ENCODE measurements at places on chromosomes 16 and 17.
A peak's percentile ranks its signal among the peaks of the same experiment; 100 is the strongest.

DNA sequence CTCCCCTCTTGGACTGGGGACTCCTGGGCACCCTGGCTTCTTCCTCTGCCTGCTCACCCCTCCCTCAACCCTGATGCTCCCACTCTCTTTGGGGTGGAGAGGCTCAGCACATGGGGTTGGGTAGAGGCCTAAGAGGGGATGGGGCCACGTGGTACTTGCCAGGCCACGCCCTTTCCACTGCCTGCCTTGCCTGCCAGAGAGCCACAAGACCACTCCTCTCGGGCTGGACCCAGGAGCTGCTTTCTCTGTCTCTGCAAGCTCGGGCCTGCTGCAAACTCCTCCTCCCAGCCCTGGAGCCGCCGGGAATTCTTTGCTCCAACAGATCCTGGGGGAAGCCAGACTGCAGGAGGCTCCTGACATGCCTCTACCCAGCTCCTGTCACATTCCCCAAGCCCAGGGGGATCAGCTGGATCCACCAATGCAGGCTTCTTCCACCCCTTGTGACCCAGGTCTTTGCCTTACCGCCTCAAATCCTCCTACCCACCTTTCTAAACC is 11.8 kb downstream of the DLX4 start:
- no peak overlapping the region for H3K4me3 ChIP-seq
- no peak for DNase-seq
- peaks cover 13% of the 10 kb centered on the region for H3K4me1 ChIP-seq
- no peaks in the 10 kb centered on the region for H3K36me3 ChIP-seq
- no peaks in the 10 kb centered on the region for H3K27me3 ChIP-seq

- no peak for DNase-seq
- no peaks in the 10 kb centered on the region for H3K36me3 ChIP-seq
- no peaks in the 10 kb centered on the region for H3K27me3 ChIP-seq
- no peak overlapping the region for H3K4me3 ChIP-seq
- peaks cover 5% of the 10 kb centered on the region for H3K4me1 ChIP-seq
- H3K27ac ChIP-seq, result no peak overlapping the region
Observed at GRCh38 chr16:3063625-3064386, 1.6 kb upstream of the IL32 start.

DNA sequence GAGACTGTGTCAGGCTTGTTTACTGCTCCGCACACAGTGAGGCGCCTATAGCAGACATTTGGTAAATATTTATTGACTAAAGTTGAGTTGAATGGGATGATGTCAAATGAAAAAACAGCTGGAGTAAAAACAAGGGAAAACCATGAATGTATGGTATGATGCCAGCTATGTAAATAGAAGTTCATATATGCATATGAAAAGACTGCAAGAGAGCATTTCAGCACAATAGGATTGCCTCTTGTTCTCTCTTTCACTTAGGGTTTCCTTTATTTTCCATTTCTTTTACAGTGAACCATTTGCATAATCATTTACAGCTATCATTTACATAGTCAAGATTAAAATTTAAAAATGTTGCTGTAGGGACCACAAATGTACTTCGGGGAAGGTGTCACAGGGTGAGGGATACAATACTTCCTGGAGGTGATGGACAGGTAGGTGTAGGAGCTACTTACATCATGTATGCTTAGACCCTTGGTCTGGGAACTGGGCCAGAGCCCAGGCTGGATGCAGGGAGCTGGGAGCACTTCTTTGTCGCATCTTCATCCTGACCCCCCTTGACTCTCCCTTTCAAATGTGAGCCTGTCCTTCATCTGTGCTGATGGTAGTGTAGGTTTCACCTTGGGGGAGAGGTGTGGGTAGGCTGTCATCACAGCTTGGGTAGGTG is 113.3 kb downstream of the UTP18 start:
- peaks cover 1% of the 10 kb centered on the region for H3K4me1 ChIP-seq
- no peak overlapping the region for H3K4me3 ChIP-seq
- DNase-seq, result no peak
- no peaks in the 10 kb centered on the region for H3K36me3 ChIP-seq
- H3K27ac ChIP-seq, result no peak overlapping the region

DNA sequence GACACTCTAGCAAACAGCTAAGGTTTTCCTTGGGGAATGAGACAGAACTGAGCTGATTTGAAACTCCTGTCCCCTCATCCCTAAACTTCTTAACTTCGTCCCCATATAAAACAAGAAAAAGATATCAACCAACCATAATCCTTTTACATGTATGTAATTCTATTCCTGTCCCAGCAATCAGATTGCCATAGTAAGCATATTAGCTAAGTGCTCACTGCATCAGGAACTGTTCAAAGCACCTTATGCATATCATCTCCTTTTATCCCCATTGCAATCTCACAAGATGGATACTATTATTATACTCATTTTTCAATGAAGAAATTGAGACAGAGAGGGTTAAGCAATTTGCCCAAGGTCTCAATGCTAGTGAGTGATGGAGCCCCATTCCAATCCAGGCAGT is 6.8 kb downstream of the KIF18B start:
- no peak overlapping the region for H3K27ac ChIP-seq
- peaks cover 3% of the 10 kb centered on the region for H3K4me1 ChIP-seq
- peaks cover 88% of the 10 kb centered on the region for H3K36me3 ChIP-seq

- H3K4me3 ChIP-seq, result no peak overlapping the region
- H3K27ac ChIP-seq, result no peak overlapping the region
- no peaks in the 10 kb centered on the region for H3K36me3 ChIP-seq
Observed at GRCh38 chr17:83160443-83161297, 81.3 kb downstream of the METRNL start.

- peaks cover 9% of the 10 kb centered on the region for H3K4me1 ChIP-seq
- DNase-seq, result no peak
- H3K27me3 ChIP-seq, result no peaks in the 10 kb centered on the region
- peaks cover 7% of the 10 kb centered on the region for H3K36me3 ChIP-seq
- no peak overlapping the region for H3K4me3 ChIP-seq
Observed at GRCh38 chr16:11560701-11561453, 25.8 kb downstream of the LITAF start.

GRCh38 chr16:12801511-12802042 is 2.1 kb downstream of the CPPED1 start:
- no peaks in the 10 kb centered on the region for H3K4me1 ChIP-seq
- no peaks in the 10 kb centered on the region for H3K27me3 ChIP-seq
- H3K4me3 ChIP-seq, result no peak overlapping the region
- DNase-seq, result no peak
- no peaks in the 10 kb centered on the region for H3K36me3 ChIP-seq
- no peak overlapping the region for H3K27ac ChIP-seq

DNA sequence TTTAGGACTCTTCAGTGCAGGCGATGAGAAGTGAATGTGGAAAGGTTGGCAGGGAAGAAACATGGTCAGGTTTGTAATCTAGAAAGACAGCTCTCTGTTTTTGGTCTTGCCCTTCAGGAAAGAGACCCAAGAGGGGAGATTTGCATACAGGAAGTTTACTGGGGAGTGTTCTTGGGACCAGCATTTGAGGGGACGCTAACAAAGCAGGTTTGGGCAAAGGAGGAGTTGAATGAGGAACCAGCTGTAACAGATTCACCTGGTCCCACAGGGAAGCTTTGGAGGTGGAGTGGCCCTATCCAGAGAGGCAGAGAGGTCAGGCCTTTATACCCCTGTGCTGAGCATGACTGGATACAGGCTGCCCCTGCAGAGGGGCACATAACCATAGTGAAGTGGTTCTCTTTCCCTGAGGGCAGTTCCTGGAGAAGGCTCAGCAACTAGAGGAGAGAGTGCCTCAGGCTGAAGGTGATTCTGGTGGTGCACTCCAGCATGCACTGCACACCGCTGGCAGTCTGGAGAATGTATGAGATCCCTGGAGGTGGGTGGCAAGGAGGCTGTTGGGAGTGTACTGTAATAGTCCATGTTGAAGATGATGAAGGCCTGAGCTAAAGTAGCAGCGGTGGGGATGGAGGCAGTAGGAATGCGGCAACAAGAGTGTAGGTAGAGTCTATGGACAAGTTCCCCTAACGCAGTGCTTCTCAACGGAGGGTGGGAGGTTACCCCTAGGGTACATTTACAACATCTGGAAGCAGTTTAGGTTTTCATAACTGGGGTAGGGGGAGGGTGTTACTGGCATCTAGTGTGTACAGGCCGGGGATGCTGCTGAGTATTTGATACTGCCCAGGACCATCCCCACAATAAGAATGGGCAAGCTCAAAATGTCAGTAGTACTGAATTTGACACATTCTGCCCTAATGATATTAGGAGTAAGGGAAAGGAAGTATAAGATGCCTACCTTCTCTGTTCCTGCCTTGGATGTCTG is 37.2 kb downstream of the MAP2K6 start:
- DNase-seq, result no peak
- H3K27me3 ChIP-seq, result no peaks in the 10 kb centered on the region
- H3K36me3 ChIP-seq, result no peaks in the 10 kb centered on the region
- no peak overlapping the region for H3K27ac ChIP-seq
- peaks cover 13% of the 10 kb centered on the region for H3K4me1 ChIP-seq

DNA sequence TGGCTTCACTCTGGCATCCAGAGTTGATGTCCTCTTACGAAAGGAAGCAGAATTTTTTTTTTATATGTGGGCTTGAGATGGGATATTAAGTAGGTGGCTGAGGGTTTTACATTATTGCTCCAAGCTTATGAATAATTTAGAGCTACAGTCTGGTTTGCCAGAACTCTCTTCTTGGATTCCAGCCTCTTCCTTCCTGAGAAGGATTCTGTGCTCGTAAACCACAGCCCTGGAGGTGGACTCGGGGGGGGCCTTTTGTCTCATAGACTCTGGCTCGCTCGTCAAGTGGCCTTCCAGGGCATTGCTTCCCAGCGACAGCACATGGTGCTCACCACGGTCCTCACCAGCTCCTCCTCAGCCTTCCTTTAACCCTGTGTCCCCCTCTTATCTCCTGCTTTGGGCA is 43.2 kb downstream of the TMEM11 start:
- DNase-seq, result no peak
- no peak overlapping the region for H3K4me3 ChIP-seq
- H3K4me1 ChIP-seq, result no peaks in the 10 kb centered on the region
- H3K27me3 ChIP-seq, result no peaks in the 10 kb centered on the region
- no peak overlapping the region for H3K27ac ChIP-seq

DNA sequence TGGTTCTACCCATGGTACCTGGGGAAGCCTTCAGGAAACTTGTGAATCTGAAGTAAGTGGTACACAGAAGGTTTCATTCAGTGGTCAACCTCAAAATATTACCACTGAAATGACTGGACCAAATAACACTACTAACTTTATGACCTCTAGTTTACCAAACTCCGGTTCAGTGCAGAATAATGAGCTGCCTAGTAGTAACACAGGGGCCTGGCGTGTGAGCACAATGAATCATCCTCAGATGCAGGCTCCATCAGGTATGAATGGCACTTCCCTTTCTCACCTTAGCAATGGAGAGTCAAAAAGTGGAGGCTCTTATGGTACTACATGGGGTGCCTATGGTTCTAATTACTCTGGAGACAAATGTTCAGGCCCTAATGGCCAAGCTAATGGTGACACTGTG is 55.9 kb upstream of the SLC5A11 start:
- peaks cover 35% of the 10 kb centered on the region for H3K36me3 ChIP-seq
- no peak for DNase-seq
- H3K4me1 ChIP-seq, result no peaks in the 10 kb centered on the region
- H3K27ac ChIP-seq, result no peak overlapping the region
- no peaks in the 10 kb centered on the region for H3K27me3 ChIP-seq

DNA sequence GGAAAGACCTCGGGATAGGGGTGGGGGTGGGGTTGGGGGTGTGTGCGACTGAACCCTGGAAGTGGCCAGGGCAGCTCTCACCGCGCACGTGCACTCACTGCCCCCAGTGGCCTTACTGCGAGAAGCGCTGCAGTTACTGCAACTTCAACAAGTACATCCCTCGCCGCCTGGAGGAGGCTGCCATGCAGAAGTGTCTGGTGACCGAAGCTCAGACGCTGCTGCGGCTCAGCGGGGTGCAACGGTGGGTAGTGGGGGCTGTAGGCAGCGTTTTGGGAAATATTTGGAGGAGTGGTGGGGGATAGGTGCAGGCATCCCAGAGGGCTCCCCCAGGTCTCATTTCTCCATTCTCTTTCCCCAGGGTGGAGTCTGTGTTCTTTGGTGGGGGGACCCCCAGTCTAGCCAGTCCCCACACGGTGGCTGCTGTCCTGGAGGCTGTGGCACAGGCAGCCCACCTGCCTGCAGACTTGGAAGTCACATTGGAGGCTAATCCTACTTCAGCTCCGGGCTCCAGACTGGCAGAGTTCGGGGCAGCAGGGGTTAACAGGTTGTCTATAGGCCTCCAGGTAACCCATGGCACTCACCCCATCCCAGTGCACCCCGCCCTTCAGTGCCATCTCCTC is 972 bp downstream of the RSAD1 start:
- H3K36me3 ChIP-seq, result peaks cover 14% of the 10 kb centered on the region
- peak overlapping the region; percentile 85 for H3K4me3 ChIP-seq
- H3K27ac ChIP-seq, result no peak overlapping the region
- H3K27me3 ChIP-seq, result peaks cover 6% of the 10 kb centered on the region
- H3K4me1 ChIP-seq, result peaks cover 7% of the 10 kb centered on the region
- DNase-seq, result peak; percentile 46

- no peaks in the 10 kb centered on the region for H3K36me3 ChIP-seq
- H3K27ac ChIP-seq, result no peak overlapping the region
- H3K27me3 ChIP-seq, result no peaks in the 10 kb centered on the region
- peaks cover 3% of the 10 kb centered on the region for H3K4me1 ChIP-seq
- no peak overlapping the region for H3K4me3 ChIP-seq
Observed at GRCh38 chr17:55845385-55845784, 94.5 kb downstream of the PCTP start.

GRCh38 chr16:67384778-67385510 is 8.4 kb downstream of the TPPP3 start:
- no peak for DNase-seq
- no peak overlapping the region for H3K27ac ChIP-seq
- H3K36me3 ChIP-seq, result no peaks in the 10 kb centered on the region
- peaks cover 39% of the 10 kb centered on the region for H3K27me3 ChIP-seq

DNA sequence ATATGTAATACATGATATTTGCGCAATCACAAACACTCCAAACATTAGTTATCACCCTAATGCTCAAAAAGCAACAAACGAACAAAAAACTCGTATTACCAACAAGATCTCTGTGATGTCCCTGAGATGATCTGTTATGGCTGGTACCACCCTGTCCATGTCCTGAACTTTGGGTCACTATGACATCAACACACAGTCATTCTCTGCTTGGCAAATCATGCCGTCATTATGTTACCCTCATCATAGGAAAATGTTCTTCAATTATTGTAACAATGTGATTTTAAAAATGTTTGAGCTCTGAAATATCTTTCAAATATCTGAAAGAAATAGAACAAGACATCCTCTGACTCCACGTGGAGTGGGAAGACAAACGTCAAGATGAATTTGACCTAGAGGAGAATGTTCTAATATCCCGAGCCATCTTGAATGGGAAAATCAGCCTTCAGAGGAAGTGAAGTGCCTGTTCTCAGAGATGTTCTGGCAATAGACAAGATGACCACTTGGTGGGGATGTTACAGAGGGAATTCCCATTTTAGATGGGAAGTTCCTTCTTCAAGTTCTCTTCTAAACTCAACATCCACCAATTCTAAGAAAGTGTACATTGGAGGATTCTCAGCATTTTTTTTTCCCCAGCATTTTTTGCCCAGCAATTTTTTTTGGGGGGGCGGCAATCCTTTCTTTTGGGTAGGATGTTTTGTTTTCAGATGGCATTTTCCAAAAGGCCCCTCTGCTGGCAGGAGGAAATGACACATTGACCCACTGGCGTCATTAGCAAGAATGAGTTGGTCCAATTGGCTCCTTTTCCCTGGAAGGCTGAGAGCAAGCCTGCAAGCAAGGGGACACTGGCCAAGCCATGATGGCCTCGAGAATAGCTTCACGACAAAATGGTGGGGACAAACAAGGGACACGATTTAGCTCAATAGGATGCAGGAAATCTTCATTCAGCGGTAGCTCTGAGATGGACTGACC is 3.7 kb upstream of the HSD17B2 start:
- DNase-seq, result peak; percentile 33
- H3K36me3 ChIP-seq, result no peaks in the 10 kb centered on the region
- no peak overlapping the region for H3K27ac ChIP-seq
- no peak overlapping the region for H3K4me3 ChIP-seq
- no peaks in the 10 kb centered on the region for H3K27me3 ChIP-seq
- no peaks in the 10 kb centered on the region for H3K4me1 ChIP-seq

All from neuronal stem cell (in vitro differentiated cells).